ENCODE measurements at places on chromosomes 1 and 21.

DNA sequence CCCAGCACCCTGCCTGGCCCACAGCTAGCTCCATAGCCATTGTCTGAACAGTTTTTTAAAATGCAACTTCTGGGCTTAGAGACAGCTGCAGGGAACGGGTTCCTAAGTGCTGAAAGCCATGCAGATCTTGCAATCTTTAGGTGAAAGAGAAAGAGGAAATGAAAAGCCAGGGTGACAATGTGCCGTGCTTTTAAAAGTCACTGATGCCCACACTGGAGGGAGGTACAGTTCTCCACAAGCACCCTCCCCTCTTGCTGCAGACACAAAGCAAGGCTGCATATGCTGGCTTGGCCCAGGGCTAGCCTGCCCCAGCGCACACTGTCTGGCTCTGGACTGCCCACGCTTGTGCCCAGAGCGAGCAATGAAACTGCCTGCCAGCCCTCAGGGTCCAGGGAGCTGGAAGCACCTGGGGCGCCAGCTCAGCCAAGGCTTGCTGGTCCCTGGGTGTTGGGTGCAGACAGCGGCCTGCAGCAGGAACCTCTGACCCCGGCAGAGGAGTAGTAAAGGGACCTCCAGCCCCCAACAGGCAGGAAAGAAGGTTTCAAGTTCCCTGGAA, 70.4 kb downstream of the AJAP1 start:
- DNase-seq = no peak

DNA sequence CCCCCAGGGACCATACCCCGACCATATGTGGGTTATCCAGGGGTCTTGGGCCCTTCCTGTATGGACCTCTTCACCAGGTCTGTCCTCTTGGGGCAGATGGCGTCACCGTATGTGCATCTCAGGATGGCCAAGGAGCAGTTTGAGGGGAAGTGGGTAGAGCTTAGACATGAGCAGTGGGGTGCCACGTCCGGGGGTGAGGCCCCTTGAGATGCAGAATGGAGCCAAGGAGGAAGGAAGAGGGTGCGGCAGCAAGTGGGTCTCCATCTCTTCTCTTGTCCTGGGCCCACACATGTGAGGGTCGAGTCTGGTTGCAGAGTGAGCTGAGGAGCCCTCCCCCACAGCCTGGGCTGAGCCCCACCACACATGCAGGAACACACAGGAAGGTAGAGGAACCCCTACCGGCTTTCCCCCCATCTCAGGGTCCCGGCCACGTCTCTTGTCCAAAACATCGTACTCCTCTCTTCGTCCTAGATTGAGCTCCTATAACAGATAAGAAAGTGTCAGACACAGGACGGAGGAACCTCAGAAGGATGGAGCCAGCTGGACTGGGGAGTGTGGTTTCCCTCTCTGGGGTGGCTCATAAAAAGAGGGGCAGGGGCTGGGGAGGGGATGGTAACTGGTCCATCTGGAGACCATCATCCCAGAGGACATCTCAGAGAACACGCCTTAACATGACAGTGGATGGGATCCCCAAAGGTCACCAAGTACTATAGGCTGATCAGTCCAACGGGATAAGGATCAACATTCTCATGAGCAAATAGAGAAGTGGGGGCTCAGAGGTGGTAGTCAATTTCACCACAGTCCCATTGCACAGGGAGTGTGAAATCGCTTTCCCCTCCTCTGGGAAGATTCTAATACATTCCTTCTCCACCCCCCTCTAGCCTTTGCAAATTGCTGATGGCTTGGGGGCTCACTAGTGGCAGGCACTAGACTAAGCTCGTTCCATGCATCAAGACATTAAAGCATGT, 79.9 kb downstream of the CD247 start:
- DNase-seq = no peak

- DNase-seq = no peak
Observed at GRCh38 chr1:205319081-205320018, 2.2 kb downstream of the NUAK2 start.

DNA sequence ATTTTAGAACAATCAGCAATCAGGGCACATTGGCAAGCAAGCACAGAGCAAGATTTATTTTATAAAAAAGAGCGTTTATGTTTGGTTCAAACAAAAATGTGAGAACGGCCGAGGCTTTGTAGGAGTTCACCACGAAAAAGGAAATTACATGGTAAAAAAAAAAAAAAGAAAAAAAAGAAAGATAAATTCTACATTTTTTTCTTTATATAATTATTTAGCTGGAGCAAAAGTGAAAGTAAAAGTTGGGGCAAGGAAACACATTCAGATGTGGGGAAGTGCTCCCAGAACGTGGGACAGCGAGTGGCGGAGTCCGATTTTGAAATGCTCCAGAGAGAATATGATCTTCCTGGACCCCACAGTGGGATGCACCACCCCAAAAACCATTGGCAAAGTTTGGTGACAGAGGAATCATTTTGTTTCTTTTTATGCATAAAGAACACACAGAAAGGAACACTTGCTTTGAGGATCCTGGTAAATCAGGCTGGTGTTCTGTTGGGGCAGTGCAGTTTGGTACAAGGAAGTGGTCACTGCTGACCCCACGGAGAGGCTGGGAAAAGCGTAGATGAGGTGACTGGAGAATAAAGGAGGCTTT, 16.3 kb upstream of the ATP5PO start:
- DNase-seq = no peak

GRCh38 chr1:234941321-234942011, 187.2 kb downstream of the TOMM20 start:
- DNase-seq = no peak

DNA sequence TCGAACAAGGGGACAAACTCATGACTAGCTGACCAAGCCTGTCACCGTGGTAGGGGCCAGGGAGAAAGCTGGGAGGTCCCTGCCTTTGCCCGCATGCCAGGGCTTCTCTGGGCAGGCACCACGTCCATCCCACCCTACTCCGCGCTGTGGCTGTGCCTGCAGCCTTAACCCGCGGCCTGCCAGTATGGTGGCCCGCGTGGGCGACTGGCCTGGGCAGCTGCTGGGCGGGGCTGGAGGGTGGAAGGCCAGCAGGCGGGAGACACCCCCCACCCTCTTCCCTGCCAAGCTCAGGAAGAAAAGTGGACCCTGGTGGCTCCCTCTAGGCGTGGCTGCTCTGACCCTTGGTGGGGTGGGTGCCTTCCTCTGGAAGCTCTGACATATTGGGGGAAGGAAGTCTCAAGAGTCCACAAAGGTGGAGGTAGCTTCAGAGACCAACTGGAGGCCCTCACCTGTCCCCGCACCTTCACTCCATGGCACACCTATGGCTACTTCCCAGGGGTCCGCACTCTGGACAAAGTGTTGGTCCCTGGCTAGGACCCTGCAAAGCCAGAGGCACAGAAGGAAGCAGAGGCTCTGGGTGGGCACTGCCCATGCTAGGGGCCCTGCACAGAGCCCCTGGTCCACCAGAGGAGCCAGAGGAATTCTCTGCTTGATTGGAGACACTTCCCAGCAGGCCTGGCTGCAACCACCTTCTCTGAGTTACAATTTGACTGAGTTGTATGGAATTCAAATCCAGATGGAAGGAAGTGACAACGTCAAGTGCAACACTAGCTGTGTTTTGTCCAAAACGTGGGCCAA, 3.3 kb upstream of the SKI start:
- DNase-seq = no peak

DNA sequence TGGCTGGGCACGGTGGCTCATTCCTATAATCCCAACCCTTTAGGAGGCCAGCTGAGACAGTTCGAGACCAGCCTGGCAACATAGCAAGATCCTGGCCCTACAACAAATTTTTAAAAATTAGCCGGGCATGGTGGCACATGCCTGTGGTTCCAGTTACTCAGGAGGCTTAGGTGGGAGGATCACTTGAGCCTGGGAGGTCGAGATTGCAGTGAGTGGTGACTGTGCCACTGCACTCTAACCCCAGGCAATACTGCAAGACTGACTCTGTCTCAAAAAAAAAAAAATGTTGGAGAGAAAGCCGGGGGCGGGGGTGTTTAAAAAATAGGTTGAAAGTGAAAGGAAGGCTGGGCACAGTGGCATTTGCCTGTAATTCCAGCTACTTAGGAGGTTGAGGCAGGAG, 16.5 kb downstream of the CLDN19 start:
- DNase-seq = no peak

GRCh38 chr21:41643246-41643966, 123.4 kb downstream of the RIPK4 start:
- no peak for DNase-seq

GRCh38 chr21:15444118-15444960, 285.4 kb upstream of the USP25 start:
- no peak for DNase-seq

- no peak for DNase-seq
Observed at GRCh38 chr1:4006676-4007374, 106.8 kb upstream of the C1orf174 start.

- DNase-seq = no peak
Observed at GRCh38 chr1:17198476-17199258, 6.3 kb upstream of the PADI1 start.

GRCh38 chr1:39380036-39380435, 111.4 kb upstream of the BMP8A start:
- no peak for DNase-seq

DNA sequence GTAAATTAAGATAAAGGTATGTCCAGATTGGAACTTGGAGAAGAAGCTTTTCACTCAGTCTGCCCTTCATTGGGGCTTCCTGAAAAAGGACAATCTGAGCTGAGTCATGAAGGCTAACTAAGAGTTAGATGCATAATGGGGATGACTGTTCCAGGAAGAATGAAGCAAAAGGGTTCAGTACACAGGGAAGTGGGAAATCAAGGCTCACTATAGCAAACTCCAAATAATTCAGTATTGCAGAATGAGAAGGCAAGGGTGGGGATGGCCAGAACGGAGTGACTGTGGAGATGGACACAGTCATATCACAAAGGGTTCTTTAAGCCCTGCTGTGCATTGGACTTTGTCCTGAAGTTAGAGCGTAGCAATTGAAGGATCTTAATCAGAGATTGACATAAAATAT, 158.3 kb downstream of the FGGY start:
- DNase-seq = no peak

GRCh38 chr21:37060296-37060695, 12.6 kb downstream of the PIGP start:
- no peak for DNase-seq

DNA sequence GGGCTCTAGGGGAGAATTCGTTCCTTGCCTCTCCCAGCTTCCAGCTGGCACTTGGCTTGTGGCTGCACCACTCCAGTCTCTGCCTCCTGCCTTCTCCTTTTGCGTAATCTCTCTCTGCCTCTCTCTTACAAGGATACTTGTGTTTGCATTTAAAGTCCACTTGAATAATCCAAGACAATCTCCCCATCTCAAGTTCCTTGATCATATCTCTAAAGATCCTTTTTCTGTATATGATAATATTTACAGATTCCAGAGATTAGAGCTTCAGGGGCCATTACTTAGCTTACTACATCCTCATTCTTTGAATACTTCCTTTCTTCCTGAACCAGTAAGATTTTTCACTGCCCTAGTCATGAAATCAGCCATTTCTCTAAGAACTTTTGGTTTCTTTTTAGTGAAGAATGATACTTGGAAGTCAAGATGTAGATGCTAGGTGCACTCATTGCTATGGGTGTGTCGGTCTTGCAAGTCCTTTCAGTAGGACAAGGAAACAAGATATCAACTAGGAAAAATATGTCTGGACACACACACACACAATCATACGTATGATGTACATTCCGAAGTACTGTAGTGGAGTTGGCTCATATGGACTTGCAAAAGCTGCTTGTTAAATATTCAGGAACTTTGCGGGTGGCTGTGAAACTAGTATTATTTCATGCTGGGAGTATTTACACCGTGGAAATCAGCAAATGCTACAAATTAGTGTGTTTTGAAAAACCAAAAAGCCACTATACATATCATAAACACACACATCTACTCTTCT, 20.8 kb upstream of the RLF start:
- no peak for DNase-seq

GRCh38 chr1:90839323-90839722, 122.2 kb upstream of the BARHL2 start:
- DNase-seq = no peak

- no peak for DNase-seq
Observed at GRCh38 chr1:55781944-55782482, 566.8 kb upstream of the USP24 start.

- no peak for DNase-seq
Observed at GRCh38 chr1:15299179-15299578, 52.2 kb downstream of the FHAD1 start.

DNA sequence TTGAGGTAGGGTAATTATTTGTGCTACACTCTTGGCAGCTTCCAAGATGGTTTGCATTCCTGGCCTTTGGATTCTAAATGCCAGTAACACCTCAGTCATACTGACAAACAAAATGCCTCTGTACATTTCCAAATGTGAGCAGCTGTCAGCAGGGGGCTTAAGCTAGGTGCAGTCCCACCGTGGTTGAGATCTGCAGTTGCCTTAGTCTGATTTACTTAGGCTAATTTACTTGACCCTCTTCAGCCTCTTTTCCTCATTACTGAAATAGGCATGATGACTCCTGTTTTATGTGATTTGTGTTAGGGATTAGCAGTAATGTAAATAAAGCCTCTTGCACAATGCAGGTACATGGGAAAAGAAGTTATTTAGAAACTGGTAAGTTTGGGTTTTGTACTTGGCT, 13.5 kb upstream of the SPATA1 start:
- DNase-seq = no peak

DNA sequence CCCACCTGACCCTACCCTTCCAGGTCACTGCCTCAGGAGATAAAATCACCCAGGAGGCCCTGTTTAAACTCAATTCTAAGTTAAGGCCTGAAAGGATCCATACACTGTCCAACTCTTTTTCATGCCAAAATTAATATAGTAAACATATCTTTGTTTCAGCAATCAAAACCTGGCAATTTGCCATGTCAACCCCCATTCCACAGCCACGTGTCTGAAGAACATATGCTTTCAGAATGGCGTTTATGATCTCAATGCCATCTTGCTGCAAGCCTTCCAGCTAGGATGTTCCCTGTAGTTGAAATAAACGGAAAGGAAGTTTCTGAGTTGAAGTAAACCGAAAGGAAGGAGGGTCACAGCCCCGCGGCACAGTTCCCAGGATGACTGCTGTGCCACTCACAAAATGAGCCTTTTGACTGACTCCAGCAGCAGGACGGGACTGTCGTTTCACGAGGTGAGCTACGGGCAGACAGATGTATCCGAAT, 472.0 kb downstream of the SMYD3 start:
- no peak for DNase-seq

DNA sequence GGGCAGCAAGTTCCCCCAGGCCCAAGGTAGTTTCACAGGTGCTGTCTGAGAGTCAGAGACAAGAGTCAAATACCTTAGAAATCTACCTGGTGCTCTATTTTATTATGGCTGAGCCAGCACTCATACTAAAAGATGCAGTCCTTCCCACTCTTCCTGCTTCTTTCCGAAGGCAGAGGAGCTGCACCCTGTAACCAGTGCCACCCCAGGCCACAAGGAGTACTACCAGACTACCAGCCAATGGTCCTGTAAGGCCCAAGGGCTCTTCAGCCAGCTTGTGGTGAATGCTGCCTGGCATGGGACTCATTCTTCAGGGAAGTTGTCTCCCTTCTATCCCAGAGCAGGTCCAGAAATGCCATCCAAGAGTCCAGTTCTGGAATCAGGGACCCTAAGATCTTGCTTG, 203.8 kb upstream of the DUSP10 start:
- DNase-seq = no peak

GRCh38 chr1:40745176-40745575, 38.4 kb upstream of the KCNQ4 start:
- DNase-seq = no peak

Data from T-helper 22 cell (primary cell).